ENCODE measurements at places on chromosomes 3 and 15. TPM values are rescaled to one million over a fixed set of nuclear protein-coding genes. Genes with fewer than 3 reads are reported as not detected.

DNA sequence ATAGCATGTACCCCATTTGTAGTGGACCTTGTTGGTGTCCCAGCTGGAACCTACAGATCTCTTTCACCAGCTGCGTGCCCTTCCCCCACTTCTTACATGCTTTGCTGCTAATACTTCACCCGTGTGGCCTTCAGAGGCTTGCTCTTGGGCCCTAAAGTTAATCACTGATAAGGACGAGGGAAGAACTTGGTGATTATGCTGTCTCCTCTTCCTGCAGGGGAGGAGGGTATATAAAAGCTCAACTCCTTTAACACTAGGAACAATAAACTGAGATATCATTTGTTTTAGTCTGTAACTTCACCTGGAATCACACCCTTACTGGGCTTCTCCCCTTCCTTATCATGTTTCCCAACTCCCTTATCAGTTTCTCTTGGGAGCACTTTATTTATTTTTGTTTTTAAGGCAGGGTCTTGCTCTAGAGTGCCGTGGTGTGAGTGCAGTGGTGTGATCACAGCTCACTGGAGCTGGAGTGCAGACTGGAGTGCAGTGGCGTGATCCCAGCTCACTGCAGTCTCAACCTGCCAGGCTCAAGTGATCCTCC lies 43.2 kb upstream of the PIK3R4 start:
- H3K27ac ChIP-seq: no peak overlapping the region
- H3K27me3 ChIP-seq: no peaks in the 10 kb centered on the region
- DNase-seq: no peak
- no peaks in the 10 kb centered on the region for H3K4me1 ChIP-seq

- H3K4me3 ChIP-seq: no peak overlapping the region
- no peak overlapping the region for H3K27ac ChIP-seq
- DNase-seq: no peak
- no peaks in the 10 kb centered on the region for H3K27me3 ChIP-seq
- H3K4me1 ChIP-seq: no peaks in the 10 kb centered on the region
These were observed 18.5 kb upstream of the PDHB start for GRCh38 chr3:58452176-58452575.

DNA sequence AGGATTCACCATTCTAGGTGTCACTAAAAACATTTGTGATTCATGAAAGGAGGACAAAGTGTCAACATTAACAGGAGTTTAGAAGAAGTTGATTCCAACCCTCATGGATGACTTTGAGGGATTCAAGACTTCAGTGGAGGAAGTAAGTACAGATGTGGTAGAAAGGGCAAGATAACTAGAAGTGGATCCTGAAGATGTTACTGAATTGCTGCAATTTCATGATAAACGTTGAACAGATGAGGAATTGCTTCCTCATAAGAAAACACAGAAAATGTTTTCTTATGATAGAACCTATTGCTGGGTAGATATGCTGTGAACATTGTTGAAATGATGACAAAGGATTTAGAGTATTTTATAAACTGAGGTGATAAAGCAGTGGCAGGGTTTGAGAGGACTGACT lies 23.5 kb upstream of the ATP2C1 start:
- no peak overlapping the region for H3K27ac ChIP-seq
- no peak for DNase-seq
- no peak overlapping the region for H3K4me3 ChIP-seq
- no peaks in the 10 kb centered on the region for H3K36me3 ChIP-seq

GRCh38 chr3:2706144-2706835 lies 403.9 kb downstream of the IL5RA start:
- H3K4me3 ChIP-seq: no peak overlapping the region
- no peaks in the 10 kb centered on the region for H3K4me1 ChIP-seq
- no peaks in the 10 kb centered on the region for H3K36me3 ChIP-seq
- DNase-seq: no peak
- no peak overlapping the region for H3K27ac ChIP-seq

ANKRD63 gene
- not detected for polyA plus RNA-seq

DNA sequence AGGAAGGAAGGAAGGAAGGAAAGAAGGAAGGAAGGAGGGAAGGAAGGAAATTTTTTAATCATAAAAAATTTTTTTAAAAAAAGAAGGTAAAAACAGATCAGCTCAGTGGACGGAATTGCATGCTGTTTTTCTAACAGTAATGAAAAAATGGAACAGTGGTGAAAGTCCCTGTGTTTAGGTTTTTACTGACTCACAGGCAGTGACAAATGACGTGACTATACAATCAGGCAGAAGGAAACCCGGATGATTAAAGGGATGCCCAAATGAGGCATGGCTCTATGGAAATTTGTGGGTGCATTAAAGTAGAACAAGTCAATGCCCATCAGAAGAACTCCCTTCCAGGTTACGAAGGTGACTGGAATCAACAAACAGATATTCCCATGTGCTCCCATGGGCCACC lies 135.0 kb downstream of the IMPG2 start:
- H3K4me1 ChIP-seq: no peaks in the 10 kb centered on the region
- DNase-seq: no peak
- no peak overlapping the region for H3K27ac ChIP-seq
- no peaks in the 10 kb centered on the region for H3K36me3 ChIP-seq
- H3K27me3 ChIP-seq: no peaks in the 10 kb centered on the region
- no peak overlapping the region for H3K4me3 ChIP-seq

DNA sequence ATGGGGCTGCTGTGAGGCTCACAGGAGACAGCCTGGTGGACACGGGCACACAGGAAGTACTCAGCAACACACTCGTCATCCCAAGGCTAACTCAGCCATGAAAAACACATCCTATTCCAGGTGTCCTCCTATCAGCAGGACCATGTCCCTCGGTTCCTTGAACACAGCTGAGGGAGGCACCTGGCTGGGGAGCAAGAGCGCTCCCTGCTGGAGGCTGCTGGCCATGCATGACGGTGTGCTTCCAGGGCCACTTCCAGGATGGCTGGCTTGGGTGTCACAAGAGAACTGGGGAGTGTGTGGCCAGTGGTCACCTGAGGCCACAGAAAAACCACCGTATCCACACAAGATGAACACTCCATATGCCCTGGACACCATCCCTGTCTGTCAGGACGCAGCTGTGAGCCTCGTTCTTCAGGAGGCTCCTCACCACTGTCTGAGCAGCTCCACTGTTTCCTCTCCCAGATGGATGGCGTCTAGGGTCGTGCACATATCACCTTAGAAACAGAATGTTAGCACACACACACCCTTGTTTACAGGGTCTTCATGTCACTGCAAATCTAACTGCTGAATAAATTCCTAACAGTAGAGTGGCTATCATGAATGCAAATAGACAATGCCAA lies 31.0 kb downstream of the POC1A start:
- H3K27ac ChIP-seq: no peak overlapping the region
- no peaks in the 10 kb centered on the region for H3K36me3 ChIP-seq
- H3K27me3 ChIP-seq: no peaks in the 10 kb centered on the region
- H3K4me3 ChIP-seq: no peak overlapping the region
- peak; percentile 67 for DNase-seq

DNA sequence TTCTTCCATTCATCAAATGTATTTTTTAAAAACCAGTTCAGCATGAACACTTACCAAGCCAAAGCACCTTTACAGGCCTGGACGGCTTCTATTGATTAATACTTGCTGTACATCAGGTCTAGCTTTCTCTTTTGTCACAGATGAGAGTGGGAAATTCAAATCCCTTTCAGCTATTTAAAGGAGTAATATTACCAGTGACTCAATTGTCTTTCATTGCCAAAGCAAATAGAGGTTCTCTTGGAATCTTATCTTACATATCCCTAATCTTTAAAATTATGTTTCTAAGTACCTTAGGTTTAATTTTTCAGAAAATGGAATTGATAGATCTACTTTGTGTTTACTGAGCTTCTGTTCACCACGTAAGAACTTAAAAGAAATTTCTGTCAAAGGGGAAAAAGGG lies 922.9 kb downstream of the NSUN3 start:
- no peak overlapping the region for H3K27ac ChIP-seq
- H3K27me3 ChIP-seq: no peaks in the 10 kb centered on the region
- no peaks in the 10 kb centered on the region for H3K4me1 ChIP-seq
- no peak for DNase-seq
- H3K36me3 ChIP-seq: no peaks in the 10 kb centered on the region

MYL3 gene
- polyA plus RNA-seq: 0.63 TPM

DNA sequence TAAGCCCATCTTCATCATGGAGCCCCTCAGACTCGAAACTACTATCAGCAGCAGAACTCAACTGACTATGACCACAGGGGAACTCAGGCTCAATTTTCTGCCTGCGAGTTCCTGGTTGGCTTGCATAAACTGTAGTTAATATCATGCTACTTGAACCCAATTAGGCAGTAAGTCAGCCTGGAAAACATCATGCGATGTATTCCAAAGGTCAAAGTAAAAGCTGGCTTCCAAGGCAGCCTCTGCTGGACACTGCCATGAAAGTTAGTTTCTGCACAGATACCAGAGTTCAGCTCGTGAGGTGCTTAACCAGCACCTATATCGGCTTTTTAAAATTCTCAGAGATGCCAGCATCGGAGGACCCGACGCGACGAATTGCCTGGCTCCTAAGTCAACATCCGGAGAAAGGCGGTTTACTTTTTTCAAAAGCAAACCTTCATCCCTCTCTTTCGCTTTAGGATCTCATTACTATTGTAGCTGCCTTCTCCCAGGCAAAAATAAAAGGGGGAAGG lies 3.8 kb downstream of the ANP32A start:
- no peaks in the 10 kb centered on the region for H3K36me3 ChIP-seq
- peak overlapping the region; percentile 89 for H3K4me3 ChIP-seq
- H3K4me1 ChIP-seq: peaks cover 4% of the 10 kb centered on the region
- no peaks in the 10 kb centered on the region for H3K27me3 ChIP-seq

DNA sequence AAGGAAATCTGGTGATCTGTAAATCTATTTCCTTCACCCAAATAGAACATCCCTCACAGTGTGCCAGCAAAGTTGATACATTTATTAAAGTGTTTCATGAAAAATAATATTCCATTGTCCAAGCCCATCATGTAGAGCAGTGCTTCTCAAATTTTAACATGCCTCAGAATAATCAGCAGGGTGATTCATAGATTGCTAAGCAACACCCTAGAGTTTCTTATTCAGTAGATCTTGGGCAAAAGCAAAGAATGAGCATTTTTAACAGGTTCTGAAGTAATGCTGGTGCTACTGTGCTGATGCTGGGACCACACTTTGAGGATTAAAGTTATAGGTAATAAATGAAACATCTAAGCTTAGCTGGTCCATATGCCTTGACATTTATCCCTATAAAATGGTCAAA lies 210.5 kb downstream of the ZIC4 start:
- no peak overlapping the region for H3K27ac ChIP-seq
- H3K4me1 ChIP-seq: no peaks in the 10 kb centered on the region
- no peak for DNase-seq
- H3K27me3 ChIP-seq: no peaks in the 10 kb centered on the region

ARRDC4 gene
- polyA plus RNA-seq: 16.9 TPM

GRCh38 chr3:105755121-105755886 lies 113.5 kb downstream of the CBLB start:
- H3K4me1 ChIP-seq: no peaks in the 10 kb centered on the region
- no peak overlapping the region for H3K4me3 ChIP-seq
- DNase-seq: no peak

- DNase-seq: no peak
- no peaks in the 10 kb centered on the region for H3K4me1 ChIP-seq
- no peaks in the 10 kb centered on the region for H3K27me3 ChIP-seq
- H3K4me3 ChIP-seq: no peak overlapping the region
These were observed 46.4 kb upstream of the MBNL1 start for GRCh38 chr3:152222327-152222726.

DNA sequence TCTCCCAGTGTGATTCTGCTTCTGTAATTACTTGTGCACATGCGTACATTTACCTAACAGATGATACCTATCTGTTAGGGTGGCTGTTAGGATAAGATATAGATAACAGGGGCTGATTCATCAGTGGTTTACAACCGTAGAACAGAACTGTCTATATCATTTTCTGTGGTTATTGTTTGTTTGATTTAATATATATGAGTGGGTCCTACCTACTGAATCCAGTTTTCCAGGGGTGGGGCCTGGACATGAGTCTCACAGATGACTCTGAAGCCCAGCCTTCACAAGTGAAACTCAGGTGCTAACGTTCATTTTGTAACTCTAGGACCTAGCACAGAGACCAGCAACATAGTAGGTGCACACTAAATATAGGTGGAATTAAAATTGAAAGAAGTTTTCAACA lies 10.4 kb upstream of the ACAP2 start:
- no peak for DNase-seq
- H3K36me3 ChIP-seq: no peaks in the 10 kb centered on the region
- no peaks in the 10 kb centered on the region for H3K27me3 ChIP-seq
- H3K4me1 ChIP-seq: peaks cover 9% of the 10 kb centered on the region
- H3K27ac ChIP-seq: no peak overlapping the region

DNA sequence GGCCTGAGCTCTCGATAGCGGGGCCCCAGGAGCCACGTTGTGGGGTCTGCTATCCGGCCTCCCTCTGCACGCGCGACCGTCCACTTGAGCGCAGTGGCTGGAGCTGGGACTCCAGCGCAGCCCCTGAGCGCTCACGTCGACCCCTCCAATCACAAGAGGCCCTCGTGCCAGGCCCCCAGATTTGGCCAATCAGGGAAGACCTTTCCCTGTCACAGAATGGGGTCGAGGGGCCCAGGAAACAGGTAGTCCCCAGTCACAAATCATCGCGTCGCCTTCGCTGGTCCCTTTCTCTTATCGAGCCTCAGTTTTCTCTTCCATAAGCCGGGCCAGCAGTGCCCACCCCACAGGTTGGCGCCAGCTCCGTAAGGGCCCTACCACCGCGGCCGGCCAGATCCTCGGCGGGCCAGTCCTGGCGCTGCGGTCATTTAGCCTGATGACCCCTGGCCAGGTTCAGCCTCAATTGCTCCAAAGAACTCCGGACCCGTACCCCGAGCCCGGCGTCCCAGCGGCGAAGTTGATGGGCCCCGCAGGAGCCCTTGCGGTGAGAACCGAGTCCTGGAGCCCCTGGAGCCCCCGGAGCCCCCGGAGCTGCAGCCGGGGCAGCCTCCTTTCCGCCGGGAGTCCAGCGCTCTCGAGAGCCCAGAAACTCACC lies 435 bp downstream of the ALDH1L1 start:
- peak overlapping the region; percentile 84 for H3K27ac ChIP-seq
- peaks cover 7% of the 10 kb centered on the region for H3K4me1 ChIP-seq
- peak; percentile 84 for DNase-seq
- H3K36me3 ChIP-seq: no peaks in the 10 kb centered on the region
- no peaks in the 10 kb centered on the region for H3K27me3 ChIP-seq
- peak overlapping the region; percentile 64 for H3K4me3 ChIP-seq

DNA sequence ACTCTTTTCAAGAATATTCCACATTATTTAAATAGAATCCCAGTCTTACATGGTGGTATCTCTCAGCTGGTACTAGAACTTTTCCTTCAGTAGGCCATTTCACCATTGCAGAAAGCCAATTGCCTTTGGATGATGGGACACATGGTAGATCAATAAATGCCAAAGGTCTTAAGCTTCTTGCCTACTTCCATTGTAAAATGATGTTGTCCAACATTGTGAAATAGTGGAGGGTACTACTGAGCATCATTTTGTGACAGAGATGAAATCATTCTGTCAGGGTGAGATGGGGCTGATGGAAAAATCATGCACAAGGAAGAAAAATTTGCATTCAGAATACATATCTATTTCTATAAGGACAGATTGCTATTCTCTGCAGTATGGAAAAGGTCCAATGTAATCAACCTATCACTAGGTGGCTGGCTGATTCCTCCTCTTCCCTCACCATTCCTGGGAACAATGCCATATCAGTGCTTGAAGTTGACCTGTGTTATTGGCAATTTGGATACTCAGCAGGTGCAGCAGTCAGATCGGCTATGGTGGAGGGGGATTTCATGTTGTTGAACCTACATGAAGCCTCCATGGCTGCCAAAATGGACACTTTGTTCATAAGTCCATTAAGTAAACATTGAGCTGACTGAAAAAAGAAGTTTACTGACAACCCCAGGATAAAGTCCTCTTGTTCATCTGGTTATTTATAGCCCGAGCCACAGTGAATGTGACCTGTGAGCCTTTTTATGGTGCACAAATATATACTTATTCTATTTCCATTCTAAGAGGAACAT lies 596.9 kb upstream of the ARPP21 start:
- no peak overlapping the region for H3K27ac ChIP-seq
- H3K27me3 ChIP-seq: no peaks in the 10 kb centered on the region
- DNase-seq: no peak
- H3K36me3 ChIP-seq: no peaks in the 10 kb centered on the region

GTPBP8 gene
- polyA plus RNA-seq: 12.8 TPM

ALDH1L1 gene
- 45.1 TPM for polyA plus RNA-seq

Data from ovary (tissue), 10 donors.